CD4-positive, alpha-beta T cell treated with Interleukin-12 subunit alpha and Interleukin-12 subunit beta, for 1 hour (primary cell): ENCODE measurements at places on chromosomes 5 and 9.

- no peak for DNase-seq
Measured at GRCh38 chr9:110013064-110013463, 194.9 kb downstream of the C9orf152 start.

GRCh38 chr5:163387589-163388343 is 49.6 kb upstream of the CCNG1 start:
- DNase-seq = no peak

- DNase-seq = no peak
Measured at GRCh38 chr9:124793015-124793541, 16.1 kb downstream of the OLFML2A start.

- no peak for DNase-seq
Measured at GRCh38 chr5:179623906-179624741, 653 bp upstream of the HNRNPH1 start.

DNA sequence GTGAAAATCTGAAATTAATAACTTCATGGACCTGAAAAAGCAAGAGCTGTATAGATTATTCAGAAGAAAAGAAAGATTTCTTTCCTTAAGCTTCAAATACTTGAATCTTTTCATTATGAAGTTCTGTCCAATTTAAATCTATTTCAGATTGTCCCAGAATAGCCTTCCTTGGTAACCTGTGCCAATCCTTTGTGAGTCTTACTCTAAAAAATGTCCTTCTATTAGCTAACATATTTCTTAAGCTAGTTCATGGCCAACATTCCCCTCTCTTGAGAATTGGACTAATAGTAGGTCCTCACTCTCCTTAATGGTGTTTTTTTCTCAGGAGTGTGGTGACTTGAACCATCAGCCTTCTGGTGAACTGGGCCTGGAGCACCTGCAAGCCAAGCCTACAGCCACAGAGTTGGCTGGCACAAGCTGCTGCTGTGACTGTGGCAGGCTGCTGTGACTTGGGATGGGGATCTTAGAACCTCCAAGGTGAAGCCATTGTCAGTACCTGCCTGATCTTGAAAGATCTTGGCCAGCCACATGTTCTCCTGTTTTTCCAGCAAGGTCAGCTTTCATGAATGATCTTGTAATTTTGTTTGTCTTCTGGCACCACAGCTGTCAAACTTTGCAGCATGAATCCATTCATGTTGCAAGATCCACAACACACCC is 262.6 kb upstream of the MAP3K1 start:
- DNase-seq = no peak

GRCh38 chr5:96984506-96985192 is 48.8 kb downstream of the LNPEP start:
- DNase-seq = no peak

DNA sequence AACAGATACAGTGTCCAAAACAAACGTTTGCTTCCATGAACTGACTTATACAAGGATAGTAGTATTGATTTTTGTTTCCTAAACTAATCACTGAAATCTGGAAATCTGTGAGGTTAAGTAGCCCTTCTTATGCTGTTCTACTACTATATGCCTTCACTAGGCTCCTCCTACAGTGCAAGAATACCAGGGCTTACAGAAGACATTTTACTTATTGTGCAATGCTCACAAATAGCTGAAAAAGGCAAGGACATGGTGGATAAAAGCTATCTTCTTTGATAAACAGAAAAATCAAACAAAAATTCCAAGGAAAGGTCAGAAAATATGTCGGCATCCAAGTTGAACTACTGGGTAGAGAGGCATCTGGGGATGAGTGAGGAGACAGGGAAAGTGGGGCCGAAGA is 61.9 kb downstream of the OXCT1 start:
- no peak for DNase-seq

DNA sequence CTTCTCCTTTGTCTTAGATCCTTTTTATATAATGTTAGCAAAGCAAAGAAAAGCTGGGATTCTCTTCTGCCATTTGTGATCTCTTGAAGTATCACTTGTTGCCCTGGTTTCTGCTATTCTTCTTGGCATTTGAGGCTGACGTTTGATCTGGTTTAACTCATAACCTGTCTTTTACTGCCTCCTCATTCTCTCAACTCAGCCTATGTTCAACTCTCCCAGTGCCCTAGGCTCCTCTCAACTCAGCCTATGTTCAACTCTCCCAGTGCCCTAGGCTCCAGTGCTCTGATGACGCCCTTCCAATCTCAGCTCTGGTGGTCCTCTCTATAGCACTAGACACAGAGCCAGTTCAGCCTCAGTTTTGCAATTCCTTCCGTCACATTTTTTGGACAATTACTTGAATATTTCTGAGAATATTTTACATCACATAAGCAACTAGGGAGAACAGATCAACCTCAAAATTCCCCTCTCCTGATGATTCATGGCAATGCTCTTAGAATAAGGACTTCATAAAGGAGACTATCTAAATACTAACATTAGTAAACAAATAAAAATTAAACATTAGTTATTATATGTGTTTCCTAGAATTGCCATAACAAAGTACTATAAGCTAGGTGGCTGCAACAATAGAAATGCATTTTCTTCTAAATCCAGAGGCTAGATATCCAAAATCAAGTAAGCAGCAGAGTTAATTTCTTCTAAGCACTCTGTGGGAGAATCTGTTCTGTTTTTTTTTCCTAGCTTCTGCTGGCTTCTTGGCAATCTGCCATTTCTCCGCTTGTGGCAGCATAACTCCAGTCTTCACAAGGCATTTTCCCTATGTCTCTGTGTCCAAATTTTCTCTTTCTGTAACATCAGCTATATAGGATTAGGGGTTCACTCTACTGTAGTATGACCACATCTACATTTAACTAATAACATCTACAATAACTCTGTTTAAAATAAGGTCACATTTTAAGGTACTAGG is 662.1 kb upstream of the FTMT start:
- DNase-seq = no peak

DNA sequence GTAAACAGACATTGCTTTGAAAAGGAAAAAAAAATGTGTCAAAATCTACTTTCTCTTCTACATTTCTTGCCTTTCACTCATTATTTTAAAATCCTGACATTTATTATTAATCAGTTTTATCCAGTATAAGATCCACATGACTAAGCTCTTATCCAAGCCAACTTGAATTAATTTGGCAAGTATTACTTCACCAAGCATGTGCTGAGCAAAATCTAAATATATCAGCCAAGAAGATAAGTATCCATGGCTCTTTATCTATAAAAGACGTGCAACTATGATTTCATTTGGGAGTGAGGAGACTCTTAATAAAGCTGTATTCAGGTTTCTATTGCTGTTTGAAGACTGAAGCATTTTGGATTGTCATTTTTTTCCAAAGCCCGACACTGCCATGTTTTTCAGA is 221.3 kb downstream of the TRIM36 start:
- no peak for DNase-seq

DNA sequence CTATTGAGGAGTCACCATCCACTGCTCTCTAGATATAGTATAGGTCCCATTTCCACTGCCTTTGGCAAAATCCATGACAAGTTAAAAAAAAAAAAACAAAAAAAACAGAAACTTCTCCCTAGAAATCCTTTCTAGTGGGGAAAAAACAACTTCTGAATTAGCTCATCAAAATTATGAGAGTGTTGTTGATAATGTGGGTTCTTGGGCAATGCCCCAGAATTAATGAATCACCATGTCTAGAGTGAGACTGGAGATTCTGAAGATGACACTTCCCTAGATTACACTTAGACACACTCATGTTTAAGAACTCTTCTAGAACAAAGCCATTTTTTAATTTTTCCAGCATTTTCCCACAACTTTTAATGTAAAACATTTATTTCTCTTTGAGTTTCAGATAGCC is 728.0 kb upstream of the C9orf72 start:
- DNase-seq = no peak

GRCh38 chr9:2153630-2154217 is 138.6 kb downstream of the SMARCA2 start:
- no peak for DNase-seq

GRCh38 chr5:79834754-79835714 is 145.4 kb downstream of the CMYA5 start:
- DNase-seq = no peak

- DNase-seq = no peak
Measured at GRCh38 chr9:70802758-70803436, 318.5 kb downstream of the TRPM3 start.

DNA sequence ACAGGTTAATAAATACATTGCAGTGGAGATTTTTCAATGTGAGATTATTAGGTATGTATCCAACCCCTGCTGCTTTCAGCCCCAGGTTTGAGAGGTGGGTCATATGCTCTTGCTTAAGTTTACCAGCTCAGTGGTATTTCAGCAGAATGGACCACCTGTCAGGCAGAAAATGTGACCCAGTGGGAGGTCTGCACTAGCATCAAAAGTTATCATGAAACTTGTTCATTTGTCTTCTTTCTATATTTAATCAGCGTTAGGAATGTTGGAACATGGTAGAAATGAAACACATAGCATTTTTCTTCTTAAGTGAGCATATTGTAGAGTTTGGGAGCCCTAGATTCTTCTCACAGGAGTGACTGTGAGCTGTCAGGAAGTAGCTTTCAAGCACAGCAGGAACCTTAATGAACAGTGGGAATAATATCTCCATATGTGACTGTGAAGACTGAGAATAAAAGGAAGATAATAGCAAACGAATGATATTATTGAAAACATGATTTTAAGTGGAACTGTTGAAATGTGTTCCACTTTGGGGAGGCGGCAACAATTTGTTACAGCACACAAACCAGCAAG is 596.9 kb upstream of the CDH6 start:
- no peak for DNase-seq

DNA sequence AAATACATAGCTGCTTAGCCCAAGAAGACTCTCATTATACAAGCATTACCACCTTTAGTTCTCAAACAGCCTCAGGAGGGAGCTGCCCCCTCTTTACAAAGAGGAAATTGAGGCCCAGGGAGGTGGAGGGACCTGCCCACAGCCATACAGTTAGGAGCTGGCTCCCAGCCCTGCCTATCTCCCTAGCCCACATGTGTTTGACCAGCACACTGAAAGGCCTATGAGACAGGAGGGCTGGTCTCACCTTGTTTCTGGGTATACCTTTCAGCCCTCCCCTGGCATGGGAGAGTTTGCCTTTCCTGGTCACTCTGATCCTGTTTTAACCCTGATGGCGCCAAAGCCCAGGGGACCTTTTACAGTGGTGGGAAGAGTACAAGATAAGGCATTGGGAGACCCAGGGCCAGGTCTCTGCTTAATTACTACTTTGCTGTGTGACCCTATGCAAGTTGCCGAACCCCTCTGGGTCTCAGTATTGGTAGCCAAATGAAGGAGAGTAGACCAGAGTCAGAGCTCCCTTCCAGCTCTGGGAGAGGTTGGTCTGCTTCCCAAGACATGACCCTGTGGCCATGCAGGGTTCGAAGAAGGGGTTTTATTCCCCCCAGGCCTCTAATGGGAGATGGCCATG is 60.9 kb upstream of the RPL26L1 start:
- no peak for DNase-seq

DNA sequence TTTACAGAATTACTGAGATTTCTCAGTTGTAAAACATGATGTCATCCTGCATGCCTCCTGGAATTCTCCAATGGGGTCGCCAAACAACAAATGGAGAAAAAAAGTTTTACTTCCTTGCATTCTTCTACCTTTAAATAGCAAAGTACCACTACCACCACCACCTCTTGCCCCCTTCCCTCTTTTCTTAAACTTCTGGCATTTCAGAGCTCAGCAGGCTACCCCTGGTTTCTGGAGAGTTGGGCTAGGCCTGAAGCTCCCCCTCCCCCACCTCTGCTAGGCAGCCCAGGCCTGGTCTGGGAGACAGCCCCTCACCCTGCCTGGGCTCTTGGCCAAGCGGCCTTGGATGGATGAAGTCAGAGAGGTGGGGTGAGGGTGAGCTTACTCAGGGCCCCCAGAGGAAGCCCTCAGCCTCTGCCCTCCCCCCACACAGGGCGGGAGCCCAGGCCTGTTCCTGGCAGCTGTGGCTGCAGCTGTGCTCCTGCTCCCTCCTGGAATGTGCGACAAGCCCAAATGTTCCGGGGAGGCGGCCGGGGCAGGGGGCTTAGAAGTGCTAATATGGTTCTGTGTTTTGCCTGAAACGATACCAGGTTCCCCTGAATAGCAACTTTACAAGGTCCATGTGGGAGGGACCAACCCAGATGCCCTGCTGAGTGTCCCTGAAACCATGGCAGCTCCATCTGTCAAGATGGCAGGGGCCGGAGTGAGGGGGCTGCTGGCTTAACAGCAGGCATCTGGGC is 6.0 kb upstream of the CCIN start:
- no peak for DNase-seq

DNA sequence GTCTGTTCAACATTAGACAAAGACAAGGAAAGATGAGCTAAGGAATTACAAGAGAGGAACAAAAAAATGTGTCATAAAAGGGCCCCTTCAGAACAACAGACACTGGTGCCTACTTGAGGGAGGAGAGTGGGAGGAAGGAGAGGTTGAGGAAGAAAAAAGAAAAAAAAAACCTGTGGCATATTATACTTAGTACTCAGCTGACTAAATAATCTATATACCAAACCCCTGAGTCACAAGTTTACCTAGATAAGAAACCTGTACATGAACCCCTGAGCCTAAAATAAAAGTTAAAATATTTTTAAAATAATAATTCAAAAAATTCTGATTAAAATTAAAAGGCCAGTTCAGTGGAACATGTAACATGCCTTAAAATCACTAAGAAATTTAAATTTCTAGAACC is 107.3 kb downstream of the MTREX start:
- no peak for DNase-seq

- no peak for DNase-seq
Measured at GRCh38 chr5:121968910-121969607, 7.3 kb downstream of the SRFBP1 start.

- no peak for DNase-seq
Measured at GRCh38 chr5:116859666-116860320, 285.2 kb upstream of the SEMA6A start.
